ENCODE measurements at places on chromosomes 4 and X.

GRCh38 chrX:69082055-69082752, 83.0 kb downstream of the PJA1 start:
- no peak for DNase-seq

DNA sequence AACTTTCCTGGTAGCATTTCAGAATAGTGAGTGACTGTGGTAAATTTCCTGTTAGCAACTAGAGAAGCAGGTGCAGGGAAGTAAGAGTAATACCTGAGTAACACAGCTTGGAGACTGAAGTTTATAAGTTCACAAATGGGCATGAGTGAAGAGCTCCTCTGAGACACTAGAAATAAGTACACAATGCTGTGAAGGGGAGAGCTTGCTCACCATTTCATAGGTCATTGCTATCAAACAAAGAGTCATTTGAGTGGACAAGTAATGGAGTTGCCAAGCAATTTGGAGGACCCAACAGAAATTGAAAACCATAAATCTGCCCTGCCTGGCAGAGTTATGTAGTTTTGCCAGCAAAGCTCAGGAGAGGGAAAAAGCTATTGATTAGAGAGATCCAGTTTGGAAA, 523.6 kb downstream of the TRAM1L1 start:
- DNase-seq = no peak

GRCh38 chr4:85154591-85154990, 188.1 kb upstream of the WDFY3 start:
- DNase-seq = no peak

DNA sequence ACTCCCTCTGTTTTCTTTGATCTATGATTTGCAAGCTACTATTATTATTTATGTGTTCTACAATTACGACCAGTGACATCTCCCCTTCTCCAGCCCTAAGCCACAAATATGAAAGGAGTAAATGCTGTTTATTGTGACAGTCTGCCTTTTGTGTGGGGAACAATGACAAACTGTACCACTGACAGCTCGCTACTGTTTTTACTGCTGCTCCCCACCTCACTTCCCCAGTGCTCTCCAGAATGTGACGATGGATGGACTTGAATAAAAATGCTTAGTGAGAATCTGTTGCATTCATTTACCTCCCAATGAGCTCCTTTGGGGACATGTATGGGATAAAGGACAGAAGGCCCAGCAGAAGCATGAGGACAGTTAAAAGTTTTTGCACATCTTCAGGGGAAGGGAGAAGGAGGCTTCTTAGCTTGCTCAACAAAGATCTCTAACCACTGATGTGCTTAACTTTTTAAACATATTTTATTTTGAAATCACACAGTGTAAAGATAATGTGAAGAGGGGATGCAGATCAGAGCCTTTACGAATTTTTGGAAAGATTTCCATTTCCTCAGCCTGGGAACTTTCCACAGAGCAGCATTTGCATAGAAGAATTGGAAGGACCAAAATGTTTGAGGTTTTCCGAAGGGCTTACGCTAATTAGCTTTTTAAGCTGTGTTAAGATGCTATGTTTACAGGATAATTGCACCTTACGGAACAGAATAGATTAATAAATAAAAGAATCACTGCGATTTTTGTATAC, 485.1 kb upstream of the TENM3 start:
- no peak for DNase-seq

DNA sequence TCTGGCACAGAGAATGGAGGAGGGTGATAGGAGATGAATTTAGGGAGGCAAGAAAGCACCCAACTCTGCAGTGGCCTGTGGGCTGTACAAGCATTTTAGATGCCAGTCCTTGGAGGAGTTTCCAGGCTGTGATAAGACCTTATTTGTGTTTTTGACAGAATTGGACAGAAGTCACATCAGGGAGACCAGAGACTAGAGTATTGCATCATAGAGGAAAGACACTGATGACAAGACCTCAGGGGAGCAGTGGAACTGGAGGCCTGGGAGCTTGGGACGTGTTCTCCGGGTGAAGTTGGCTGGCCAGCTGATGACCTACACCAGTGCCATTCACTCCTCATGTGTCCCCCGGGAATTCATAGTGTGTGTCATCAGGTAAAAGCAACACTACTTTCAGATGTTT, 284.0 kb upstream of the ZFP42 start:
- no peak for DNase-seq

DNA sequence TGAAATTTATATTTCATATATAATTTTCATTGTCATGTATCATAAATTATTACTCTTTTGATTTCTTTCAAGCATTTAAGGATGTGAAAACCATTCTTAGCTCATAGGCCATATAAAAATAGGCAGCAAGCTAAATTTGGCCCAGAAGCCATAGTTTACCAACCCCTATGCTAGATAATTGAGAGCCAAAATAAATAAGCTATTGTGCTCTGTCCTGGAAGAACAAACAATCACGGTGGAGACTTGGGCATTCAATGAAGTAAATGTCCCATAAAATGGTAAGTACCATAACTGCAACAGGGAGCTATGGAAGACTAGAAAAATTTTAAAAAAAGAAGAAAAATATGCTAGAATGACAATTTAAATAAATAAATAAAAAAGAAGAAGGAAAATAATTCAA, 60.9 kb upstream of the PACRGL start:
- no peak for DNase-seq

GRCh38 chrX:13934731-13935130, 95.0 kb downstream of the GEMIN8 start:
- DNase-seq = no peak

- DNase-seq = no peak
Measured at GRCh38 chrX:1215123-1215823, 2.8 kb upstream of the CRLF2 start.

DNA sequence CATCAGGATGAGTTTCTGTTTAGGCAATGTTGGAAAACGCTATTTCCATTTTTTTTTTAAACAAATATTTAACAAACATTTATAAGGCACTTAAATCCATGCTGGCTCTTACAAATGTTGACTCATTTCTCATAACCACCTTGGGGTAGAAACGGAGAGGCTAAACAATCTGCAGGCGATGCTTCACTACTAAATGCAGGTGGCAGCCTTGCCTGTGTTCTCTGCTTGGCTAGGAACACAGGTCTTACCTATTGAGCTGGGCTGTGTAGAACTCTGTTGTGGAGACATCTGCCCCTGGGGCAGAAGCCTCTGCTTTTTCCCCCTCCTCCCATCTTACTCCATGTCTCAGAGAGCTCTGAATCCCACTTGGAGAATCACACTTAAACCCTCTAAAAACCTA, 1.4 kb upstream of the CXCL1 start:
- no peak for DNase-seq

GRCh38 chr4:173490256-173490655, 39.8 kb downstream of the HAND2 start:
- no peak for DNase-seq

DNA sequence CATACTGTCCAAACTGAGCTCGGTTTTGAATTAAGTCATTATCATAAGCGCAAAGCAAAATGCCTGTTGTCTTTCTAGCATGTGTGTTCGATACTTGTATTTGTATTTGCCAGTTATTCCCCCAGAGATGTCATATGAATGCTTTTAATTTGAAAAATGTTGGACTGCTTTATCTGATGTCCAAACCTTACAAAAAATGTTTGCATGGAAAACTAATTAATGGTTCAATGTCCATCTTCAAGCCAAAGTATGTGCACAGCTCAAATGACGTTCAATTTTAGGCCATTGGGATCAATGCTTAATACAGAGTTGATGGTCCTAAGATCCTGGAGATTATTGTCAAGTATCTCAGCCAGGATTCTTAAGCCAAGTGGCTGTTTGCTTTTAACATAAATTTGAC, 17.2 kb upstream of the HPGDS start:
- DNase-seq = no peak

DNA sequence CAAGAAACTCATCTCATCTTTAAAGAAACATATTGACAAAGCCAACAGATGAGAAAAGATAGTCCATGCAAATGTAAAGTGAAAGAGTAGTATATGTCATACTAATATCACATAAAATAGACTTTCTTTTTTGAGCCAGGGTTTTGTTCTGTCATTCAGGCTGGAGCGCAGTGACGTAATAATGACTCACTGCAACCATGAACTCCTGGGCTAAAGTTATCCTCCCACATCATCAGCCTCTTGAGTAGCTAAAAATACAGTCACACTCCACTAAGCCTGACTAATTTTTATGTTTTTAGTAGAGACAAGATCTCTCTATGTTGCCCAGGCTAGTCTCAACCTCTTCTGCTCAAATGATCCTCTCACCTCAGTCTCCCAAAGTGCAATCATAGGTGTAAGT, 51.8 kb upstream of the TRAM1L1 start:
- no peak for DNase-seq

- no peak for DNase-seq
Measured at GRCh38 chr4:72391281-72391680, 177.7 kb downstream of the ADAMTS3 start.

- DNase-seq = no peak
Measured at GRCh38 chrX:19563746-19564145, 48.4 kb upstream of the MAP3K15 start.

- no peak for DNase-seq
Measured at GRCh38 chr4:83660578-83660977, 124.7 kb downstream of the GPAT3 start.

DNA sequence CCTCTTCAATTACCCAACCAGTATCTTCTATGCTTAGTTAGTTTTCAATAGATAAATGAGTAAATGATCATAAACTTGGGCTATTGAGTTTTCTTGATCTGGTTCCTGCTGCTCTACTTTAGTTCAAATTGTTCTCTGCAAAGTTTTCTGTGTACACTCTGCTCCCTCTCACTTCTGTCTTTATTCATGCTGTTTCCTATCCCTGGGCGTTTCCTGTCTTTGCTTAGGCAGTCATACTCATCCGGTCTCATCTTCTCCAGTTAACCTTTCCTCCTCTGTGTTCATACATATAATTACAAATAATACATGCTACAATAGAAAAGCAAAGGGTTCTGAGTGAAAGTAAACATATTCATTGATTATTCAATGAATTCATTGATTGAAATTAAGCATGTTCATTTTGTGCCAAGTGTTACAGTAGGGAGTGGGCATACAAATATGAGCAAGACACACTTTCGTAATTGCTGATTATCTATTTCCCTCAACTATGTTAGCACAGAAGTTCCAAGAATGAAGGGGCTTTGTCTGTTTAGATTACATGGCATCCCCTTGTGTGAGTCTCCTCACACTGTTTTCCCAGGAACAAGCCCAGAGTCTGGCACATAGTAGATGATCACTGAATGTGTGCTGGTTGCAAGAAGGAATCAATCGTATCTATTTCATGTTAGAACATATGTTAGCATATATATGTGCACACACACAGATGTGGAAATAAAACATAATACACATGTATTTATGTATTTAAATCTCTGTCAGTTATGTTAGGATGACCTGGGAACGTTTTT, 1.1 kb downstream of the RAB39B start:
- peak; percentile 23 for DNase-seq

DNA sequence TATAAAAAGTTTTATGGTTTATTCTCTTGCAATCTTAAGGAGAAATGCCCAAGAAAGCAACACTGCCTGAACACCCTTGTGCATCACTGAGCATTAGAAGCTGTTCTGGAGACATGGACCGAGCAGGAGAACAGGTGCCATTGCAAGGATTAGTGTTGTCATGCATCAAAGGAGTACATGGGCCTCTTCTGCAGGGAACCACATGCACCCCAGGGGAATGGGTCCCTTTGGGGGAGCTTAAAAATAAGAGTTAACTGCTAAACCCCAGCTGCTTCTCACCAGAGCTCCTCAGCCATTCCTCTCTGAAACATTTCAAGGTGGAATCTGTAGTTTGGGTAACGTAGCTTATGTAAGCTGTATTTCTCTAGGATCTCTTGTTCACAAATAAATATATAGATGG, 353.0 kb upstream of the SLC7A11 start:
- DNase-seq = no peak

- DNase-seq = peak; percentile 50
Measured at GRCh38 chrX:23952984-23953907, 45.4 kb downstream of the CXorf58 start.

GRCh38 chr4:181416966-181417365, 826.2 kb upstream of the TENM3 start:
- DNase-seq = no peak

- no peak for DNase-seq
Measured at GRCh38 chr4:108635070-108635655, 14.8 kb downstream of the RPL34 start.

GRCh38 chr4:94877973-94878372, 120.2 kb downstream of the BMPR1B start:
- no peak for DNase-seq

- DNase-seq = no peak
Measured at GRCh38 chr4:113773756-113774155, 12.2 kb upstream of the CAMK2D start.

DNA sequence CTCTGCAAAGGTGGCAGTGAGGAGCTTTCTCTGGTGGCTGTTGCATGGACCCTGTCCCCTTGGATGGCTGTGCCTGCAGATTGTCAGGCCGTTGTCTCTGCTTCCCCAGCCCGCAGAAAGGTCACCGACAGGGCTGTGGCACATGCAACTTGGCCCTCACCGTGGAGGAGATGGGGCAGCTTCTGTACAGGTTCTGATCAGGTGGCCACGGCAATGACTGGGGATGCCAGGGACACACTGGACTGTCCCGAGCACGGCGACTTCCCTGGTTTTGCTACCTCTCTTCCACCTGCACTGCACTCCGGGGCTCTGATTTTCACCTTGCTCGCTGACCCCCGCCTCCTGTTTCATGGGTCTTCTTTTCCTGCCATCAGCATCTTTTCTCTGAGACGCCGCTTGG, 43.5 kb downstream of the DCTD start:
- no peak for DNase-seq

GRCh38 chrX:83260288-83260687, 247.8 kb upstream of the POU3F4 start:
- no peak for DNase-seq

- DNase-seq = no peak
Measured at GRCh38 chr4:143502231-143502630, 11.3 kb upstream of the SMARCA5 start.

DNA sequence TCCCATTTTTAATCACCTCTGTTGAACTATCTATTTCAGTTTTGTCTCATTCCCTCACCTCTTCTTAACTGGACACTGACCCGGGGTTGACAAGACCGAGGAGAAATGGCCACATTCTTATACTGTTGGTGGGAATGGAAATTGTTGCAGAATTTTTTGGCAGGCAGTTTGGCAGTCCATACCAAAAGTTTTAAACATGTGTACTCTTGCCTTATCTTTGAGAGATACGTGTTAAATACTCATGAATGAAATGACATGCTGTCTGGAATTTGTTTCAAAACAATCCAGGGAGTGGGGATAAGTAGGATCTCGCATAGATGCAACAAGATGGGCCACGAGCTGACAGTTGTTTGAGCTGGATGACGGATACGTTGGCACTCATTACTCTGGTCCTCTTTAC, 12.1 kb downstream of the FGFBP1 start:
- DNase-seq = no peak

- DNase-seq = no peak
Measured at GRCh38 chr4:173231916-173232315, 63.3 kb downstream of the GALNT7 start.
